Activated CD4-positive, alpha-beta memory T cell treated with anti-CD3 and anti-CD28 coated beads, Interleukin-2, amount 10 ng/mL, durations not matched to agents 7 days and 5 days (primary cell): ENCODE measurements at places on chromosomes 5 and 9. TPM values are rescaled to one million over a fixed set of nuclear protein-coding genes. Genes with fewer than 3 reads are reported as not detected.

UGT3A2 gene
- 0.18 TPM for total RNA-seq

PCDHGB2 gene
- 0.18 TPM for total RNA-seq

REXO4 gene
- 21.7 TPM for total RNA-seq

DUSP1 gene
- 18.8 TPM for total RNA-seq

DNA sequence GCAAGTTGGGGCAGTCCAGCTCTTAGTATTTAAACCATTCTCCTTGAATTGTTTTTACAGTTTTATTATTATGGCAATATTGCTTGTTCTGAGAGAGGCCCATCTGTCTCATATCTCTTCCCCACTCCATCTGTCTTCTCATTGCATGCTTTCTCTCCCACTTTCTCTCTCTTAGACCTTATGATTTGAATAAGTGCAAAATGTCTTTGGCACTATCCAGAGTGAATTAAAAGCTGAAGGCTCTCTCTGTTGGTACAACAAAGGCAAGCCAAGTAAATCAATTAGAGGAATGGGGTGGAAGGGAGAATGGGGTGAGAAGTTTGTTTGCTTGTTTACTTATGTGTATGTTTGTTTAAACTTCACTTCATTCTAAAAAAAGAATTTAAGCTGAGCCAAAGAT, 195.3 kb upstream of the RFX3 start:
- H3K27ac ChIP-seq: no peak overlapping the region
- no peaks in the 10 kb centered on the region for H3K4me1 ChIP-seq
- H3K36me3 ChIP-seq: no peaks in the 10 kb centered on the region
- no peak overlapping the region for H3K4me3 ChIP-seq
- peaks cover 18% of the 10 kb centered on the region for H3K27me3 ChIP-seq

DNA sequence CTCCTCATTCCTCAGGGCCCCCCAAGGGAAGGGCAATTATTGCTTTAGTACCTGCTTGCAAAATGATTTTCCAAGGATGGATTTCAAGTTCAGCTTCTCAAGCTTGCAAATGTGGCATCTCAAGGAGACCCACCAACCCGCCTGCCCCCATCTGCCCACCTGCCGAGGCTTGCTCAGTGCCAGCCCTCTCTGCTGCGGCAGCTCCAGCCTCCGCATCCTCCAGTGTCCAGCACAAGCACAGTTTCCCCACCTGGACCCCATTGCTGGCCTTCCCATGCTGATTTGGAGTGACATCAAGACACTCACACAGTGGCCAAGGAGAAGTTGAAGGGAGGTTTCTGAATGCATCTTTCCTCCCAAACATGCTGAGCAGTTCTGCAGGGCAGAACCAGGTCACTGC, 31.2 kb downstream of the MED10 start:
- H3K27ac ChIP-seq: no peak overlapping the region
- H3K4me3 ChIP-seq: no peak overlapping the region
- no peaks in the 10 kb centered on the region for H3K4me1 ChIP-seq
- H3K36me3 ChIP-seq: no peaks in the 10 kb centered on the region
- H3K27me3 ChIP-seq: no peaks in the 10 kb centered on the region
- no peak for DNase-seq

GRCh38 chr9:6931913-6932312, 174.1 kb downstream of the KDM4C start:
- peak; percentile 23 for DNase-seq
- H3K4me1 ChIP-seq: peaks cover 11% of the 10 kb centered on the region
- no peaks in the 10 kb centered on the region for H3K27me3 ChIP-seq

DNA sequence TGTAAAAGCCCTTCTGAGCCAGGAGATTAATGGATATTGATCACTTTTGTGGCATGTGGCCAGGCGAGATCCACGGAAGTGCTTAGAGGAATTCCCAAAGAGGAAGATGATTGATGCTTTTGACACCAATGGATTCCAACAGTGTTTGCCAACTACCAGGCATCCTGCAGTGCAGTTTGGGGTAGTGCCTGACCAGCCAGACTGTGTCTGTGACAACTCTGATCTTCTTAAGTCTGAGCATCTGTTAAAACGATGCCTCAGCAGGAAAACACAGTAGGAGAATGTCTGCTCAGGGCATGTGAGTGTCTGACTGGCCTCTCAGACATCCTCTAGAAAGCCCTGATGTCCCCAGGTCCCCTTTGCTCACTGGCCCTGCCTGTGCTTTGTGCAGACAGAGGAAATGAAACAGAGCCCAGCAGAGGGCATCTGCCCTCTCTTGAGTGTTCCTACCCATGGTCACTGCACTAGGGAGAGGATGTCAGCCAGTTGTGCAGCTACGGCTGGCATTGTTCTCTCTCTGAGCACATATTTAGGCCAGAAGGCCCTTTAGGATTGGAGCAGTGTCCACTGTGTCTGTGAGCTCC, 57.0 kb downstream of the TRPC7 start:
- DNase-seq: no peak
- no peak overlapping the region for H3K4me3 ChIP-seq
- no peaks in the 10 kb centered on the region for H3K36me3 ChIP-seq
- H3K27ac ChIP-seq: no peak overlapping the region
- no peaks in the 10 kb centered on the region for H3K27me3 ChIP-seq

DNA sequence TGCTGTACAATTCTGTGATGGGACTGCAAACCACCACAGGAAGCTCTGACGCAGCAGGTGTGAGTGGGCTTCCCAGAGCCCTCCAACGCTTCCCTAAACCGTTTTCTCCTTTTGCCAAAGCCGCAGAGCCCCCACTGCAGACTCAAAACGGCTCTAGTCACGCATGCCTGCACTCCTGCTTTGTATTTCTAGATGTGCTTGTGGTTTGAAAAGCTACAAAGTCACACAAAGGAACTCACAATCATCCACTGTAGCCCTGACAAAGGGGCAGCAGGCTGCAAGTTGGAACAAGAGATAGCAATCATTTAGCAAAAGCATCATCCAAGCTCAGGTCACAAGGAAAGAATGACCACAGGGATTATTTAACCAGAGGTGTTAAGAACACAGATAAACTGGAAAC, 79.3 kb downstream of the PTPN3 start:
- H3K36me3 ChIP-seq: no peaks in the 10 kb centered on the region
- no peak overlapping the region for H3K27ac ChIP-seq
- peaks cover 24% of the 10 kb centered on the region for H3K4me1 ChIP-seq
- H3K27me3 ChIP-seq: peaks cover 15% of the 10 kb centered on the region
- DNase-seq: no peak
